ENCODE measurements at places on chromosomes 12 and 14.

- no peak for DNase-seq
These were observed 46.6 kb downstream of the SUSD6 start for GRCh38 chr14:69657950-69658355.

- peak; percentile 78 for DNase-seq
These were observed at the start of gene LGALS3 for GRCh38 chr14:55129086-55129427. LGALS3 (plus strand) TSS chr14:55129252; CDS start chr14:55137374, 8,122 bp downstream.

- peak; percentile 65 for DNase-seq
These were observed 80.4 kb upstream of the KCNA1 start for GRCh38 chr12:4829161-4829792.

- no peak for DNase-seq
These were observed 37.5 kb upstream of the CIT start for GRCh38 chr12:119914666-119915065.

DNA sequence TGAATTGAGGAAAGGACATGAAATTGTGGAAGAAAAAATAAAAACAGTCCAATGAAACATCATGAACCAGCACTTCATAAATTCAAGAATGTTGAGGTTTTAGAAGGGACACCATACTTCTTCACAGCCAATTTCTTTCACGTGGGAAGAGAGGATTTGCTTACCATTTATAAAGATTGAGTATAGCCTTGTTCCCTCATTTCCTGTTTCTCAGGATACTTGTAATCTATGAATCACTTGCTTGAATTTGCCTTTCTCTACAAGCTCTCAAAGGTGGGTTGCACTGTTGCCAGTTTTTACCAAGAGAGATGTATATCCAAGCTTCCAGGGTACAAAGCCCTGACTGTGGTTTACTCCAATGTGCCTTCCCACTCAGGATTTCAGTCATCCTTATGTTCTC, 116.1 kb downstream of the DUSP6 start:
- no peak for DNase-seq

DNA sequence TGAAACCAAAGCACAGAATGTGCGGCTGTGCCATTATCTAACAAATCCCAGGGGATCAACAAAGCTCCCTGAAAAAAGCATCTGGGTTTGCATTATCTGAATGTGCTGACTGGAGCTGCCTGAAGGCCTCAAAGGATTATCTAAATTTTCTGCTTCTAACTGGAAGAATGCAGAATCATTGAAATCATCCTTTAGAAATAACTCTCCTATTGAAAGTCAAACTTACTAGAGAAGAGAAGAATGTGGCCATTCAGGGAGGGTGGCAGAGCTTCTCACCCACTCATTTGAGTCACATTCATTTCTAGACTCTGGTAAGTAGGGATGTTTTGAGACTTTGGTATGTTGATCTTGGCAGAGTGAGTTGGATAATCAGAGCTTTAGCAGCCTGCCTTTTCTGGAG, 220.6 kb upstream of the RGS6 start:
- DNase-seq, result no peak

DNA sequence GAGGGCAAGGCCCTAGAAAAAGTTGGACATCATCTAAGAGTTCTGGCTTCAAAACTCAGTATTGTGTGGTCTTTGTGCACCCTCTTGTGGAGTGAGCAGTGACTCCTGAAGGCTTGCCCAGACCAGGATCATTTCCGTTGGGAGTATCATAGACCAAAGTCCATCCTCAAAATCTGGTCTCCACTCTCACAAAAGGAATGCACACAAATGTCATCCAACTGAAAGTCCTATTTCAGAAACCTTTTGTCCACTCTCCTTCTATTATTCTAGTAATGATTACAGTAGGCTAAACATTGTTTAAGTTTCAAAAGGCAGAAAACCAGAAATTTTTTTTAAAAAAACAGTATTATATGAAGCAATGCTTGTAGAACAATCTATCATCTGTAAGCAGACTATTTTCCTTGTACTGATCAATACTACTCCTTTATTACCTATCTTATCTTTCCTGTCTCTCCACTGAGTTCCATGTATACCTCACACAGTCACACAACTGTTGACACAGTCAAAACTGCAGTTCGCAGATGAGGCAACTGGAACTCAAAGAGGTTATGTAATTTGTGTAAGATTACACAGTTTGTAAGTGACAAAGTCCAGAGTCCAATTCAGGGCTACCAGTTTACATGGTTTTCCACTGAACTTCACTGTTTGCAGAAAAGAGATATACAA, 41.4 kb downstream of the COX16 start:
- DNase-seq, result no peak
